Muscle of back (tissue), 13 donors: ENCODE measurements at places on chromosomes 2 and 18. TPM values are rescaled to one million over a fixed set of nuclear protein-coding genes. Genes with fewer than 3 reads are reported as not detected.

The AKAIN1 gene
- not detected for polyA plus RNA-seq

DNA sequence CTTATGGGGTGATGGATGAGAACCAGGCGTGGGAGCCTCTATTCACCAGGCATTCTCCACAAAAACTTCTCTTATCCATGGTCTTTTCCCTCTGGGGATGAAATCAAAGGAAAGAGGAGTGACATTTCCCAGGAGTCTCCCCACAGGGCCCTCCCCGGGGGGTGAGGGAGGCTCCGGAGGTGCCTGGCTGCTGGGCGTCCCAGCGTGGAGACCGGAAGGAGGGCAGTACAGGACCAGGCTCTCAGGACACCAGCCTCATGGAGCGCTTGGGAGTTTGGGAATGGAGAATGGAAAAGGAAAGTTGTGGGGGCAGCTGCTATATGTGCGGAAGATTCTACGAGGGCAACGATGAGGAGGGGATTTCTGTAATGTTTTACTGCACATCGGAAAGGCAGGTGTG lies 22.1 kb downstream of the CIB4 start:
- DNase-seq = no peak

GRCh38 chr2:105775809-105776559 lies 31.3 kb downstream of the NCK2 start:
- DNase-seq = no peak

The DUSP11 gene
- polyA plus RNA-seq = 19.2 TPM

DNA sequence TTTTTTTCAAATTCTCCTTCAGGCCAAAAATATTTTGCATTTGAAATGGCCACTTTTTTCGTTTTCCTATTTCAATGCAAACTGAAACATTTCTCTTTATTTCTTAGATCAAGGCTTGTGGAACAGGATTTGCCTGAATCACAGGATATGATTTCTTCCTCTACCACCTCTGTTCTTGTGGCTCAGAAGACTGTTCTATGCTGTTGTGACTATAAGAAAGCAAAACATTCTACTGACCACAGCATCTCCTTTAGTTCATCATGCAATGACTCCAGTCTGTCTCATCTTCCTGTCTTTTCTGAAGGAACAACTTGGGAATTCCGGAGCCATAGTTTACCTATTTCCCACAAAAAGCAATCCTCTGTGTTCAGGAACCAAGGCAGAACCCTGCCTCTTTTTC lies 16.2 kb upstream of the ZNF512 start:
- DNase-seq = no peak
